GM12865 (cell line): ENCODE measurements at places on chromosomes 1 and 21.

DNA sequence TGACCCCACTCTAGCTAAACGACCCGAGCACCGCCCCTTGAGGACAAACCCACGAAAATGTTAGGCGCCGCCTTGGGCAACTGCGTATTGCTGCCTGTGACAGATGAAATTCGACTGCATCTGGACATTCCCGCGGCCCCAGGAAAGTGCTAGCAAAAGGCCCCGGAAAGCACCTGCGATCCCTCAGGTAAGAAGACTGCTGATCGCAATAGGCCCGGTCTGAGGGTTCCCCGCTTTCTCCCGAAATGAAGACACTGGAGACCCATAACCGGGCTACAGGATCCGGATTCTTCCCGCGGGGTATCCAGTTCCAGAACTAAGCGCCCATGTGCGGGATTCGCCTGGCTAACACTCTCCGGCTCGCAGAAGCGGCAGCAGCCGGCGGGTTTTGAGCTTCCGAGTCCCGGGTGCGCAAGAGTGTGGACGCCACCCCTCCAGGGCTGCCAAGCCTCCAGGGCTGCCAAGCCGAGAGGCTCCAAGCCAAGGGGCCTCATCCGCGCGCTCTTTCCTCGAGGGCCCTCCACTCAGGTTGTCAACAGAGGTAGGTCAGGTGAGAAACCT, 157.9 kb upstream of the NBPF11 start:
- DNase-seq: no peak

GRCh38 chr1:234845836-234846235, 235.9 kb upstream of the IRF2BP2 start:
- no peak for DNase-seq

GRCh38 chr1:41481109-41481775, 3.2 kb downstream of the EDN2 start:
- DNase-seq: no peak

- no peak for DNase-seq
Observed at GRCh38 chr1:215344539-215344938, 222.6 kb upstream of the KCTD3 start.

- no peak for DNase-seq
Observed at GRCh38 chr1:162680419-162681121, 48.3 kb downstream of the DDR2 start.

DNA sequence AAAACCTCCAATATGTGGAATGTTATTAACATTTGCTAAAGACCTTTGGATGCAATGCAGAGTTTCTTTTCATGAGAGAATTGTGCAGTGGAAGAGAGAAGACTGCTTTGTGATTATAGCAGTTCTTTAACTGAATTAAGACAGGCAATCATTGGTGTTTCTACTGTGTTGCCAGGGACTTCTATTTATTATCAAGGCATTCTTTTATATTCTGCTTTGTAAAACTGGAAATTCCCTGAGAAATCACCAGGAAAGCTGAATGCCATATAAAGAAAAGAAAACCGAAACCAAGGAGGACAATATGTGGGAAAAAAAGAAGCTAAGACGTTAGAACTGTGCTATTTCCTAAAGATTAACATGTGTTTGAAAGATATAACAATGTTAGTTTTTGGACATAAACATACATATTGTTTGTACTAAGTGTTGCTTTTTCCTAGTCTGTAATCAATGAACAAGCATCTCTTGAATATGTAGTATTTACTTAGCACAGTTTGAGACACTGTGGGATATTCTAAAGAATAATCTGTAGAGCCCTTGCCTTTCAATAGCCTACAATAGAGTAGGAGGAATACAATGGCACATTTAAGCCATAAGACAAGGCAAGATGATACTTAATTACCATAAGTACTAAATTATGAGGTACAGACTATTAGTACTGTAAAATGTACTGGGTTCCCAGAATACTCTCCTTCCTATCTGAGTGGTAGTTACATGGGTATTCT, 47.1 kb downstream of the EXTL2 start:
- DNase-seq: no peak

GRCh38 chr1:8602471-8603219, 214.8 kb downstream of the RERE start:
- peak; percentile 46 for DNase-seq

GRCh38 chr21:44618909-44619308, 7.0 kb downstream of the KRTAP10-8 start:
- DNase-seq: no peak

- DNase-seq: no peak
Observed at GRCh38 chr21:33286600-33287456, 20.7 kb downstream of the IL10RB start.
